Heart left ventricle (tissue), 16 donors: ENCODE measurements at places on chromosomes 5 and 9.

- no peak overlapping the region for H3K27ac ChIP-seq
- peaks cover 9% of the 10 kb centered on the region for H3K27me3 ChIP-seq
- no peaks in the 10 kb centered on the region for H3K4me1 ChIP-seq
- no peak overlapping the region for H3K4me3 ChIP-seq
- no peak for DNase-seq
- no peaks in the 10 kb centered on the region for H3K36me3 ChIP-seq
Measured at GRCh38 chr5:3202570-3202969, 393.1 kb upstream of the IRX1 start.

GRCh38 chr9:87271696-87272477, 225.8 kb upstream of the DAPK1 start:
- H3K4me3 ChIP-seq = no peak overlapping the region
- no peak overlapping the region for H3K27ac ChIP-seq
- no peaks in the 10 kb centered on the region for H3K27me3 ChIP-seq
- DNase-seq = no peak
- peaks cover 26% of the 10 kb centered on the region for H3K4me1 ChIP-seq
- no peaks in the 10 kb centered on the region for H3K36me3 ChIP-seq

- DNase-seq = no peak
- no peaks in the 10 kb centered on the region for H3K36me3 ChIP-seq
- H3K4me3 ChIP-seq = no peak overlapping the region
- H3K4me1 ChIP-seq = no peaks in the 10 kb centered on the region
Measured at GRCh38 chr5:54959673-54960418, 25.5 kb downstream of the ESM1 start.

GRCh38 chr5:149605998-149606724, 24.9 kb downstream of the ARHGEF37 start:
- H3K27ac ChIP-seq = no peak overlapping the region
- no peak overlapping the region for H3K4me3 ChIP-seq
- H3K4me1 ChIP-seq = peaks cover 4% of the 10 kb centered on the region
- DNase-seq = no peak
